ENCODE measurements at places on chromosomes 5 and 9.

DNA sequence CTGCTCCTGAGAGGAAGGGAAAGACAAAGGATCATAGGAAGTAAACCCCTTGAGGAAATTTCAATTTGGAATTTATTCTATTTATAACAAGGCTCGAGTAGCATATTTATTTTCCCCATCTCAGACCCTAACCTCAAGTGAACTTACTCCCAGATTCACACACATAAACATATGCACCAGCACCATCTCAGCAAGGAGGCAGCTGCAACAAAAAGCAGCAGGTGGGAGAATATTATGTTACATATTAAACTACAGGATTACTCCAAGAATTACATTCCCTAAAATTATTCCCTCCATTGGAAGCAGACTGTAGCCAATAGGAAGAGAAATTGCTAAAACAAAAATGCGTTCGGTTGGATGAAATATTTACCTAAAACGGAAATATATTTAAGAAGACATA, 108.4 kb upstream of the PRSS3 start:
- DNase-seq: no peak

GRCh38 chr9:76616780-76617179, 147.5 kb upstream of the PCA3 start:
- no peak for DNase-seq

- no peak for DNase-seq
Observed at GRCh38 chr5:98489021-98489420, 284.4 kb upstream of the RGMB start.

GRCh38 chr5:136894070-136894469, 528.7 kb upstream of the TRPC7 start:
- DNase-seq: no peak
